ENCODE measurements at places on chromosomes 13 and 19. TPM values are rescaled to one million over a fixed set of nuclear protein-coding genes. Genes with fewer than 3 reads are reported as not detected.

DNA sequence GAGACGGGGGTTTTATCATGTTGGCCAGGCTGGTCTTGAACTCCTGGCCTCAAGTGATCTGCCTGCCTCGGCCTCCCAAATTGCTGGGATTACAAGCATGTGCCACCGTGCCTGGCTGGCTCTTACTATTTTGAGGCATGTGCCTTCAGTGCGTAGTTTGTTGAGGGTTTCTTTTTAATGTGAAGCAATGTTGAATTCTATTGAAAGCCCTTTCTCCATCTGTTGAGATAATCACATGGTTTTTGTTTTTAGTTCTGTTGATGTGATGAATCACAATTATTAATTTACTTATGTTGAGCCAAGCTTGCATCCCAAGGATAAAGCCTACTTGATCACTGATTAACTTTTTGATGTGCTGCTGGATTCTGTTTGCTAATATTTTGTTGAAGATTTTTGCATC lies 290.9 kb downstream of the KCNRG start:
- no peak for DNase-seq

DNA sequence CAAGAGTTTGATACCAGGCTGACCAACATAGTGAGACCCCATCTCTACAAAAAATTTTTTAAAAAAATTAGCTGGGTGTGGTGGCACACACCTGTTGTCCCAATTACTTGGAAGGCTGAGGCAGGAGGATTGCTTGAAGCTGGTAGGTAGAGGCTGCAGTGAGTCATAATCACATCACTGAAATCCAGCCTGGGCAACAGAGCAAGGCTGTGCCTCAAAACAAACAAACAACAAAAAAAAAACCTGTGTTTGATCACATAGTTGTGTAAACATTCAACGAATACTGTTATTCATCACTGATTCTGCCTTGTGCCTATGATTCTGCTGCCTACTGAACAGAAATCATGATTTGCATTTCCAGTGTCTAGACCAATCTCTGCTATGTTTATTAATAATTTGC lies 134.0 kb downstream of the TBC1D4 start:
- DNase-seq: no peak

DNA sequence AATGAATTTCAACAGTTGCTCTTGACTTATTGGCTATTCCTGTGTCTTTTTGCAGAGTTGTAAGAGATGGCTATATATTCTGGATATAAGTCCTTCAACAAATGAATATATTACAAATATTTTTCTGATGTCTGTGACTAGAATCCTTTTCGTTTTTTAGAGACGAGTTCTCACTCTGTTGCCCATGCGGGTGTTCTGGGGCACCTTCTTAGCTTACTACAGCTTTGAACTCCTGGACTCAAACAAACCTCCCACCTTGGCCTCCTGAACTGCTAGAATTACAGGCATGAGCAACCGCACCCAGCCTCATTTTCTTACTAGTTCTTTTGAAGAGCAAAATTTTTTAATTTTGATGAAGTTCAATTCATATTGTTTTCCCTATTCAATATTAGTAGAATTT lies 287.8 kb downstream of the LIG4 start:
- DNase-seq: no peak

- DNase-seq: no peak
Observed at GRCh38 chr13:33069365-33069764, 53.1 kb downstream of the KL start.

GRCh38 chr13:59358014-59358413 lies 805.7 kb downstream of the DIAPH3 start:
- DNase-seq: no peak

- DNase-seq: no peak
Observed at GRCh38 chr19:35120492-35120891, 4.9 kb downstream of the FXYD3 start.

GRCh38 chr13:106609116-106609515 lies 41.2 kb upstream of the ARGLU1 start:
- no peak for DNase-seq

DNA sequence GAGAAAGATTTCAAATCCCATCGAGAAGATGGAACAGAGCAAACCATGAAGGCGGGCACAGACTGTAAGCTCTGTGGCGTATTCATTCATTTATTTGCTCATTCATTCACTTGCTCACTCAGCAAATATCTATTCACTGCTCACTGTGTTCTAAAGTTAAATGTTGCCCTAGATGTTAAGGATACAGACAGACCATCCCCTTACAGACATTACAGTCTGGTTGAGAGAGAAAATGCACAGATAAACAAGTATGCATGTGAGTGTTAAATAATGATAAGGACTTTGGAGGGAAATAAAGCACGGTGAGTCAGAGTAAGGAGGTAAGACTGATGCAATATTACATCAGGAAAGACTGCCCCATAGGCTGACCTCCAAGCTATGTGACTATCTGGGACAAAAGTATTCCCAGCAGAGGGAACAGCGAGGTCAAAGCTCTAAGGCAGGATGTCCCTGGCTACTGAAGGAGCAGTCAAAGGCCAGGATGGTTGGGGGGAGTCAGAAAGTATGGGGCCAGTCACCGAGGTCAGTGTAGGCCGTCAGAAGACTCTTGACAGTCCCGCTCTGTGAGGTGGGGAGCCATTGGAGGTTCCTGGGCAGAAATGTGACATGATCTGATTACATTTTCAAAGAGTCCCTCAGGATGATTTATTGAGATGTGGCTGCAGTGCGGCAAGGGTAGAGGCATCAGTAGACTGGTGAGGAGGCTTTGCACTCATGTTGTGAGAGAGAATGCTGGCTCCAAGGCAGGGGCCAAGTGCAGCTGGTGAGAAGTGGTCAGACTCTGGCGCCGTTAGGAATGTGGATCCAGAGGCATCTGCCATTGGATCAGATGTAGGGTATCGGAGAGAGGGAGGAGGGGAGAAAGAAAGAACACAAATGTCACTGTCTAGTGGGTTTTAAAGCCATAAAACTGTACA lies 37.9 kb downstream of the MBNL2 start:
- no peak for DNase-seq

DNA sequence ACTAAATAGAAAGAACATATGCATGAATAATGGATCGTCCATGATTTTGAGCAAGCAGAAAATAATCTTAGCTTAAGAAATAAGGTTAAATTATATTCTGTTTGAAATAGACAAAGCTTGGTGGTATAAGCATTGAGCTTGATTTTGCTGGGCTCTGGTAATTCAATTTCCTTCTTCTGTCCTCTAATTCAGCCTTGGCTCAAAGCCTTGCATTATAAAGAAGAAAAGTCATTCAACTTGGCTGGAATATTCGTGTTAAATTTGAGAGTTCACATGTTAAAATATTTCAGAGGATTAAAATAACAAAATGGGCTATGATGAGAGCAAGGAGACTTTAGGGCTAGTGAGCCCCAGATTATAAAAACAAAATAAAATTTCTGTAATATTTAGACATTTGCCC lies 415.4 kb upstream of the PCDH20 start:
- no peak for DNase-seq

- no peak for DNase-seq
Observed at GRCh38 chr19:39264306-39265290, 3.6 kb upstream of the IFNL2 start.

GRCh38 chr13:25178070-25178469 lies 6.0 kb upstream of the AMER2 start:
- no peak for DNase-seq

- no peak for DNase-seq
Observed at GRCh38 chr13:97112446-97113152, 109.5 kb upstream of the MBNL2 start.

DNA sequence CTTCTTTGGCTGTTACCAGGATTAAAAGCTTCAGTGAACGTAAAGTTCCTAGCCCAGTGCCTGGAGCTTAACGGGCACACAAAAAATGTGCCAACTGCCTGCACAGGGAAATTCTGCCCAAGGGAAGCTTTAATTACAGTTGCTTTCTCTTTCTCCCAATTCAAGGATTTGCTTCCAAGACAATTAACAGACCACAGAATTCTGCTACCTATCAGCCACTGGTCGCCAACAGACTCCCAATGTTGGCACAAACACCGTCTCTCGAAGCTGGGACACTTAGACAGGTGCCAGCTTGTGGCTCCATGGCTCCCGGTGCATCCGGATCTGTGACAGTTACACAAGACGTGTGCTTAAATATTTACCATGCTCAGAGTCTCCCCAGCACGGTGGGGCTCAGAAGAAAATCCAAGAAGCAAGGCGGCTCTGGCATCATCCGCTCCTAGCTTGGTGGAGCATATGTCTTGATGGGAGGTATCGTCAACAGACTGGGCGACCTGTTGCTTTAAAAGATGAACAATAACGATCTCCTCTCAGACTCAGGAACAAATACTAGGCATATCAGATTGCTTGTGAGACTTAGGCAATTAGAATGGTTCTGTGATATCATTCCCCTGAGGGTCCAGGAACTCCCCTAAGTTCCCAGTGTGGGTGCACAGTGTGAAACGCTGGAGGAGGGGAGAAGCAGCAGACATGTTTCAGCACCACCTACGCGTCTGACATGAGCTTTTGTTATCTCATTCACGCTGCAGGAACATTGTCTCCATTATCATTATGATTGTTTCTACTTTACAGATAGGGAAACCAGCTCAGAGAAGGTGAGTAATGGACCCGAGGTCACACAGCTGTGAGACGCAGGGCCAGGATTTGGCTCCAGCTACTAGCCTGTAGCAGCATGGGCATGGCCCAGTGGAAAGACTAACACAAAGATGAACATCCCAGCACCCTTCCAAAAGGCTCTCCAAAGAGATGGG lies 61.6 kb downstream of the ALOX5AP start:
- DNase-seq: no peak

GRCh38 chr13:48838193-48838973 lies 137.3 kb upstream of the FNDC3A start:
- no peak for DNase-seq

- DNase-seq: no peak
Observed at GRCh38 chr19:1654178-1654792, 1.9 kb upstream of the TCF3 start.

GRCh38 chr13:114275304-114275703 lies 6.1 kb upstream of the UPF3A start:
- no peak for DNase-seq

DNA sequence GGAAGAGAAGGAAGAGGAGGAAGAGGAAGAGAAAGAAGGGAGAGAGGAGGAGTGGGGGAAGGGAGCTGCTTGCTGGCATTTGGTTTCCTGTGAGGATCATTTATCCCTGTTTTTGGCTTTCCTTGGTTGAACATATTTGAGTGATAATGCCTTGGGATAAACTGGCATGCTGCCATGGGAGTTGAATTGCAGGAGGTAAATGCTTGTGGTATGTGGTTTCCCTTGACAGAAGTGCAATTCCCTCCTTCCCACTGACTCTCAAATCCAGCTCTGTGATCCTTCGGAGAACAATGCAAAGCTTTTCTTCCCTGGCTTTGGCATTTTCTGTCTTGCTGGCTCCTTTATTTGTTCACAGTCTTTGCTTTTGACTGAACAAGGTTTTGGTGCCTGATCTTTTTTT lies 27.2 kb upstream of the CBY2 start:
- DNase-seq: no peak

GRCh38 chr13:59660582-59660981 lies 503.1 kb downstream of the DIAPH3 start:
- no peak for DNase-seq

DNA sequence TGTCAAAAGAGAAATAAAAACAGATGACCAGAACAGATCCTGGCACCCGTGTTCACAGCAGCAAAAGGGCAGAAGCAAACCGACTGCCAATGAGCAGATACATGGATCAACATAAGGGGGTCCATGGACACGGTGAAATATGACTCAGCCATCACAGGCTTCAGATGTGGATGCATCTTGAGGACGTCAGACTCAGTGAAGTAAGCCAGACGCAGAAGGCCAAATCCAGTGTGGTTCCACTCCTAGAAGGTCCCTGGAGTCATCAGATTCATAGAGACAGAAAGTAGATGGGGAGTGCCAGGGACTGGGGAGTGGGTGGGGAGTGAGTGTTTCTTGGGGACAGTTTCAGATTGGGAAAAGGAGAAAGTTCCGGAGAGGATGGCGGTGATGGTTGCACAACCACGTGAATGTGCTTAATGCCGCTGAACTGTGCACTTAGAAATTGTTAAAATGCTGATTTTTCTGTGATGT lies 28.8 kb upstream of the SEMA6B start:
- no peak for DNase-seq

GRCh38 chr13:21175656-21176214 lies 617 bp downstream of the SKA3 start:
- no peak for DNase-seq

- DNase-seq: no peak
Observed at GRCh38 chr19:17264641-17264979, at the start of gene USHBP1. TSS of gene USHBP1 (minus strand) at chr19:17264745. CDS start at chr19:17264299, 446 bp downstream.

DNA sequence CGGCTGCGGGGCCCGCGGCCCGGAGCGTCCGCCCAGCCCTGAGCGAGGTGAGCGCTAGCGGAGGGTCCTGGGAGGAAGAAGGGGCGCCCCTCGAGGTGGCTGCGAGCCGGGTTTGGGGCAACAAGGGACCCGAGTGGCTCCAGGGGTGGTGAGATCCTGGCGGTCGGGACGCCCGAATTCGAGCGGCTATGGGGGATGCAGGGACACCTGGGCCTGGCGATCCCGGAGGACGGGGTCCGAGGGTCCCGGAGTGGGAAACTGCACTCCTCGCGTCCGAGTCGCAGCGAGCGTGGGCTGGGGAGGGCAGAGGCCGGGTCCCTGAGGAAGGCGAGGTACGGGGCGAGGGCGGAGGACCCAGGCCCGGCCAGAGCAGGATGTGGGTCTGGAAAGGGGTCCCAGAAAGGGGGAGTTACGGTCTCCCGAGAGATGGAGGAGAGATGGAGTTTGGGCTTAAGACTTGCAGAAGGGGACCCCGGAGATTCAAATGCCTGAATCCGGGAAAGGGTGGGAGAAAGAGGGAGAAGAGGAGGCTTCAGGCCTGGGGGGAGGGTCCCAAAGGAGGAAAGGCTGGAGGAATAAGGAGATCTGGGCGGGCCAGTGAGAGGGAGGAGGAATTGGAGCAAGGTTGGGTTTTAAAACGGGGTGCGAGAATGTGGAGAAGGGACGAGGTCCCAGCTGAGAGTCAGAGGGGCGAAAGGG lies 542 bp downstream of the CACNG7 start:
- DNase-seq: no peak

GRCh38 chr13:36369268-36370107 lies 23.3 kb upstream of the SPART start:
- no peak for DNase-seq

The UBE2L5 gene
- not detected for total RNA-seq

The BCAM gene
- not detected for total RNA-seq

The SOX1 gene
- not detected for total RNA-seq

The BABAM1 gene
- total RNA-seq: 116 TPM

The TMPRSS9 gene
- total RNA-seq: not detected

The KRTDAP gene
- not detected for total RNA-seq

The POLR1G gene
- total RNA-seq: 9.5 TPM

The ZNF471 gene
- total RNA-seq: 1.8 TPM

The APLP1 gene
- total RNA-seq: 0.87 TPM

The MTUS2 gene
- total RNA-seq: not detected

The OR7A5 gene
- not detected for total RNA-seq

The ZNF443 gene
- 5.7 TPM for total RNA-seq

The MYPOP gene
- 11.3 TPM for total RNA-seq

The GYS1 gene
- total RNA-seq: 57.9 TPM

Measured in activated CD8-positive, alpha-beta T cell treated with anti-CD3 and anti-CD28 coated beads, Interleukin-2, amount 10 ng/mL, durations not matched to agents 7 days and 5 days (primary cell).